ENCODE measurements at places on chromosomes 5 and 9.

DNA sequence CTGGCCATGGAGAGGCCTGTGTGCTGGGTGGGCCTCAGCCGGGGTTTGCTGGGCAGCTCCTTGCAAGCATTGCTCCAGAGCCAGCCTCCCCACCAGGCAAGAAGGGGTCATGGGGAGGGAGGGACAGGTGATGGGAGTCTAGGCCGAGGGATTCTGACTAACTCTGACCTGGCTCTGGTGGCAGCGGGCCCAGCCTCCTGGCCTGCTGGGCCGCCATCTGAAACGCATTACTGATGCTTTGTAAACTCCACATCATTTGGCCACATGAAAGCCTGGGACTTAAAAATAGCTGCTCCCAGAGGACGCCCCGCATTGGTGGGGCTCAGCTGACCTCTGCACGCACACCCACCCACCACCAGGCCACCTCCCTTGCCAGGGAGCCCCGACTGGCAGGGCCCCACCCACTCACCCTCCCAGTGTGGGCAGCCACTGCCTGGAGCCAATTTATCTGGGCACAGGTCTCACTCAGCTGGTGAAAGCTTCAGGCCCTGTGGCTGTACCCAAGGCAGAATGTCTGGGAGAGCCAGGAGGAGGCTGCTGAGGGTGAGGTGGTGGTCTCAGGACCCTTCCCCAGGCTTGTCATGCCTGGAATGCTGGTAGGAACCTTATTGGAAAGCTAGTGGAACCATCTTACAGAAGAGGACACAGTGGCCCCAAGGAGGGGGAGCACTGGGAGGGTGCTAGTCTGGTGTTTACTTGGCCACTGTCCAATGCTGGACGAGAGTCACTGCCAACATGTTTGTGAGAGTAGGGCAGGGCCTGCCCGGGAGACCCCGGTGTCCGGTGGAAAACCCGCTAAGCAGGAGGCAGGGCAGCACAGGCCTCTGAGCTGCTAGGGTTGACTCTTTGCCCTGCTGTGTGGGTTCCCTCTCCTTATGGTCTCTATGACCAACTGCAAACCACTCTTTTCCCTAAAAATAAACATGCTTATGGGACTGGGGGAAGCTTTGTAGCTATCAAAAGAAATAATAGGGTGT is 10.8 kb downstream of the TCF7 start:
- no peak for DNase-seq

DNA sequence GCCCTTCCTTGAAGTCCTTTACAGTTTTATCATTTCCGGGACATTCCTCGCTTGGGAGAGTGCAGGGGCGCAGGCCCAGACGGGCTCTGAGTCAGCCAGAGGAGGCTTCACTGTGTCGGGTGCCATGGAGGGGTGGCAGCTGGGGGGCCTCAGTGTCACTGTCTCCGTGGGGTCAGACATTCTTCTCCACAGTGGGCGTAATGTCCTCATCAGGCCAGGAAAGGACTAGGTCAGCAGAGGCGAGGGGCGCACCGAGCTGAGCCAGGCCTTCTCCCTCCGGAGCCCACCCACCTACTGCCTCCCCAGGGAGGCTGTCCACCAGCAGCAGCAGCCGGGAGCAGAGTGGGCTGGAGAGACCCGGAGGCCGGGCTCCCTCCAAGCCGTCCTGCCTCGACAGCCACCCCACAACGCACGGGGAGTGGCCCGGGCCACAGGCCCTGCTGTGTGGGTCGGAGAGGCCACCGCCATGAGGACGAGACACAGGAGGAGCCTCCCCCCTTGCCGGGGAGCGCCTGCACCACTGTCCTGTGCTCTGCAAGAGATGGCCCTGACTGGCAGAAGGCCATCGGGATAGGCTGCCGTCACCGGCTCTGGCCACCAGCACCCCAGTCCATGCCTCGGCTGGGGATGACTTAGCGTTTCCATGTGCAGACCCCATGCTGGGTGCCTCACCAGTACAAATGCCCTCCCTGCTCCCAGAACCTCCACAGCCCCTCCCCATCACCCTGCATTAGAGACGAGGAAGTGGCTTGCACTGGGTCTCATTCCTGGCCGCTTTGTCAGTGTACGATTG is 26.5 kb downstream of the SARDH start:
- no peak for DNase-seq

GRCh38 chr5:6837519-6838110 is 124.4 kb downstream of the TENT4A start:
- no peak for DNase-seq

DNA sequence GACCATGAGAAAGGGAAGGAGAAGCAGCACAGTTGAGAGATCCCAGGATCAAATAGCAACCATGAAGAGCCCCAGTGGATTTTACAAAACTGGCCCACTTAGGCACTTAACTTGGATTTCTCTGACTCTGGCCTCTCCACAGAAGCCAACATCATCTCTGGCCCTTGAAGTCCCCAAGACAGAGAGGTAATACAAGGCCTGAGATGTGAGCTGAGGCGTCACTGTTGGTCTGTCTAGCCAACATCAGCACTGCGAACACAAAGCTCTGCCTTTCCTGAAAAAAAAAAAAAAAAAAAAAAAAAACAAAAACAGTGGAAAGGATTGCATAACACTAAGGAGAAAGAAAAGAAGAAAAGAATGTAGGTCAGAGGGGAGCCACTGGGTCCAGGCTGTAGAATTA is 378.3 kb downstream of the BRINP1 start:
- DNase-seq, result no peak

DNA sequence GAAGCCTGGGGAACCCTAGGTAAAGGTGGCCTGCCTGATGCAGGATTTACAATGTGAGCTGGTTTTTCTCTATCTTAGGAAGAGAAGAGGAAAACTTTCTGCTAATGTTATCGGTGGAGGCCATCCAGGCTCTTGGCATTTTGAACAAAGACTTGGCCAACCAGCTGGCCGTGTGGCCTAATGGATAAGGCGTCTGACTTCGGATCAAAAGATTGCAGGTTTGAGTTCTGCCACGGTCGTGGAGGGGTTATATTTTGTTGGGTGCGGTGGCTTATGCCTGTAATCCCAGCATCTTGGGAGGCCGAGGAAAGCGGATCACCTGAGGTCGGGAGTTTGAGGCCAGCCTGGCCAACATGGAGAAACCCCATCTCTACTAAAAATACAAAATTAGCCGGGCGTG is 9.6 kb downstream of the C9orf152 start:
- DNase-seq, result no peak

DNA sequence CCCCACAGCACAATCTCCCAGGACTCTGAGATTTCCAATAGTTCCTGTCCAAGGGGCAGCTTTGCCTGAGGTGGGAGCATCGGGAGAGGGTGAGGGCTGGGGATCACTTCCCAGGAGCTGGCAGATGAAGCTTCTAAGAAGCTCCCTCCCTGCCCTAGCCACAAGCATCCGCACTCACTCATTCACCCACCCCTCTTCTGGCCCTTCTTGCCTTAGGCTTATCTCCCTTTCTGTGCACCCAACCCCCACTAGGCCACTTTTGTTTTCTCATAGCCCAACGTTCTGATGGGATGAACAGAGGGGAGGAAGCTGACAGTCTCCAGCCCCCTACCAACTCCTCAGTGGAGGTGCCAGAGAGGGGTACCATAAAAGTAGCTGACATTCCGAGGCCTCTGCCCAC is 3.7 kb upstream of the PCDH1 start:
- DNase-seq, result no peak

GRCh38 chr9:107878462-107878861 is 388.9 kb upstream of the KLF4 start:
- no peak for DNase-seq

DNA sequence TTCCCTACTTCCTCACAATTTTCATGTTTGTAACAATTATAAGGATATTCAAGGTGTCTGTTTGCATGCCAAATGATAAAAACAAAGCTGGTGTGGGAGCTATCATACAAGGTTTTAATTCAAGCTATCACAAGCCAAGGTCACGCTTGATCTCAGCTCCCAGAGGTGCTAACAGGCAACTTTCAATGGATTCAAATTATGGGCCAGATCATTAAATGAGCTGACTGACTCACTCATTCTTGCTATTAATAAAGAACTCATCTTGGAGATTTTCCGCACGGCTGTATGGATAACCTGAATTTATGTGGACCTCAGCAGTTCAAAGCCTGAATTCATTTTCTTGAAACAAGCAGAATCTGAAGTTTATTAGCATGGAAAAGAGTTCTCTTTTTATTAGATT is 267.3 kb upstream of the CDH6 start:
- DNase-seq, result no peak

DNA sequence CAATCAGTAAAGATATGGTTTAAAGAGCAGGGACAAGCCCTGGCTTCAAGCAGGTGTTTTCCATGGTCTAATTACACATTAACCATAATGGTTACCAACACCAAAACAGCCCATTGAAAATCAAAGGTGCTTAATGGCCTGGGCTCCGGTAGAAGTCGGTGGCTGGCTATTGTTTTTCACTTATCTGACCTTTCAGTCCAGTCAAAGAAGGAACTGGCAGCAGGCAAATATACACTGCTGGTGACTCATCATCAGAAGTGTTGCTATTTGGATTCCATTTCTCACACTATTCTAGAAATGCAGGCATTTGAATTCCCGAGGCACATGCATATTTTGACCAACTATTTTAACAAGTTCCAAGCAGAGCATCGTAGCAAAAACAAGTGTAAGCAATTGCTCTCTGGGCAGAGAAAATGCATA is 26.3 kb upstream of the GABRP start:
- no peak for DNase-seq

GRCh38 chr9:120865176-120865575 is 11.8 kb downstream of the PHF19 start:
- no peak for DNase-seq

GRCh38 chr5:9502050-9502834 is 43.6 kb downstream of the SEMA5A start:
- DNase-seq, result no peak

DNA sequence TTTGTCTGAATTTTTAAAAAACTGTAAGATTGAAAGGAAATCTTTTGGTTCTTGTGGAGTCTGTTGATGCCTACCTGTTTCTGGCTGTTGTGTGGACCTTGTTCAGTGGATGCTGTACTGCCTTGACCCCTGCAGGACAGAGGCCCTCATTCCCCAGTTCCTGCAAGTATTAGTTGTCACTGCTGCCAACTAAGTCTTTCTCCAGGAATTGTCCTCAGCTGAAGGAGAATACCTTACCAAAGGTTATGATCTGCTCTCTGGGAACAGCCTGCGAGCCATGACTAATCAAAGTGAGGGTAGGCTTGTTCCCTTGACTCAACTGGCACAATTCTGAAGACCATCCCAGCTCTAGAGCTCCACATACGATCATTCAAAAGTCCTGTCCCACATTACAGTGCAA is 145.3 kb upstream of the FST start:
- DNase-seq, result no peak

GRCh38 chr9:526904-527591 is 312.4 kb downstream of the DOCK8 start:
- DNase-seq, result no peak
